ENCODE measurements at places on chromosomes 4 and X. TPM values are rescaled to one million over a fixed set of nuclear protein-coding genes. Genes with fewer than 3 reads are reported as not detected.

The NDST4 gene
- polyA plus RNA-seq, result 0.94 TPM

- no peak for DNase-seq
Measured at GRCh38 chr4:93451954-93452353, 376.6 kb upstream of the ATOH1 start.

DNA sequence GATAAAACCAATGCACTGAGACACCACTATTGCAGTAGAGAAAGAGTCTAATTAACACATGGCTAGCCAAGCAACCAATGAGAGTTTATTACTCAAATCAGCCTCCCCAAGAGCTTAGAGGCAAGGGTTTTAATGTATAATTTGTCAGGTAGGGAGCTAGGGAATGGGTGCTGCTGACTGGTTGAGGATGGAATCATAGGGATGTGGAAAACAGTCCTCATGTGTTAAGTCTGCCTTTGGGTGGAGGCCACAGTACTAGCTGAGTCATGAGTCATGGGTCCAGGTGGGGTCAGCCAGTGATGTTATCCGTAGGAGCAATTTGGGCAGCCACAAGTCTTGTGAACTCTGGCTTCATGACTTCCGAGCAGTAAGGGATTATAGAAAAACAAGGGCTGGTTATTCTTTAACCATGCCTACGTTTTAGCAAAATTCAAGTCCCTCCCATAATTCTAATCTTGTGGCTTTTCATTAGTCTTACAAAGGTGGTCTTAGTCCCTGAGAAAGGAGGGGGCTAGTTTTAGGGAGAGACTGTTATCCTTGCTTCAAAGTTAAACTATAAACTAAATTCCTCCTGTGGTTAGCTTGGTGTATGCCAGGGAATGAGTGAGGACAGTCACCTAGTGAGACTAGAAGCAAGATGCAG is 25.1 kb upstream of the PLAC8 start:
- no peak for DNase-seq

The FAM149A gene
- polyA plus RNA-seq, result 6.7 TPM

DNA sequence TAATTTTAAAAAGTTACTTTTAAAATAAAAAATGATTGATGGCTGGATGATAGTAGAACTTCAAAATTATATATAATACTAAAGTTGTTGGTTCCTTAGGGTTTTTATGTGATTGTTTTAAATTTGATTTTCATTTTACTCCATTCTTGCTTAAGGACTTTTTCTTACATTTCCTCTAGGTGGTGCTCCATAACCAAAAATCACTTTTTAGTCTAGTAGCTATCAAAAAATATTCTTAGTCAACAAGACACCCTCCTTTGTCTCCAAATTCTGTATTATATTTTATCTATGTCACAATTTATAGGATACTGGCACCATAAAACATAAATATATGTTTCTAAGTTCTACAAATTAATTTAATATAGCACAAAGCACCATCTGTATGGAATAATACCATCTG is 67.2 kb upstream of the BRWD3 start:
- DNase-seq, result peak; percentile 3

DNA sequence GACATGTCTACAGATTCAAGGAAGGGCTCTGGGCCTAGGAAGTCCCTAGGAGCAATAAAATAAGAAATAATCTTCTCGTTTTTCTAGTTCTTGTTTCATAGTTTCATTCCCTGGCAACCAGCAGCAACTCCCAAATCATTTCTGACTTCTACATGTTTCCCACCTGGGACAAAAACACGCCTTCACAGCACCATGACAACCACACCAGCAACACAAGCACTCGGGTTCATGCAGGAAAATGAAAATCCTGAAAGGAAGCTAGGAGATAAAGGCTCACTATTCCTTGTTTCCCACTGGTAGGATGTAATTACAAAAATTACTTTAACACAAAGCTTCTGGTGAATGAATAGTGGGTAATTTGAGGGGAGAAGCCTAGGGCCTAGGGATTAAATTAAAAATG is 158.9 kb downstream of the ADAMTS3 start:
- peak; percentile 38 for DNase-seq

DNA sequence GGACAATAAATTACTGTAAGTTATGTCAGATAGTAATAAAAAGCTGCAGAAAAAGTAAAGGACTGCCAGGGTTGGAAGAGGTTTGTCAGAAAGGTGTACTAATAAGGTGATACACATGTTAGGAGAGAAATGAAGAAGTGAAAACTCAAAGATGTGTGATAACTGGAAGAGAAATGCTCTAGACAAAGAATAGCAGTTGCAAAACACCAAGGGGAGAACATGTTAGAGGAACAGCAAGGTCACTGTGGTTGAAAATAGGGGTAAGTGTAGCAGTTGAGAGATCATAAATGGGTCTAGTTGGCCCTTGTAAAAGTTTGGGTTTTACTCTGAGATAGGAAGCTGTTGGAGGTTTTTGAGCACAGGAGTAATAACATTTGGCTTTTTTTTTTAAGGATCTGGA is 46.9 kb downstream of the HSPA4L start:
- DNase-seq, result no peak

GRCh38 chrX:15674514-15674840 is 9.9 kb upstream of the CLTRN start:
- DNase-seq, result no peak

- no peak for DNase-seq
Measured at GRCh38 chrX:10929747-10930146, 181.4 kb upstream of the HCCS start.

DNA sequence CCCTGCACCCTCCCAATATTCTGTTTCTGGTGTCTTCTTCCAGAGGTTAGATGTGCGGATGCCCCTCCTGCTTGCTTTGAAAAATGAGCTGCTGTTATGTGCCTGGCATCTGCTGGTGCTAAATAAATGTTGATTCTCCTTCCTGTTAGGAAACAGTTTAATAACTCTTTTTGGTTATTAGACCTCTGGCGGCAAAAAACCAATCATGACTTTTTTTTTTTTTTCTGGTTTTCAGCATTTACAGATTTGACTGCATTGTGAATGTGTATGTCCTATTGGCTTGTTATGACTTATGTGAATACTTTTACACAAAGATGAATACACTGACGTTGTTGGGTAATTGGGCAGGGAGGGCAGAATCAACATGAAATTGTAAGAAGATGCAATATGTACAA is 13.6 kb upstream of the TMEM156 start:
- DNase-seq, result no peak

The SHROOM2 gene
- polyA plus RNA-seq, result 1.6 TPM

DNA sequence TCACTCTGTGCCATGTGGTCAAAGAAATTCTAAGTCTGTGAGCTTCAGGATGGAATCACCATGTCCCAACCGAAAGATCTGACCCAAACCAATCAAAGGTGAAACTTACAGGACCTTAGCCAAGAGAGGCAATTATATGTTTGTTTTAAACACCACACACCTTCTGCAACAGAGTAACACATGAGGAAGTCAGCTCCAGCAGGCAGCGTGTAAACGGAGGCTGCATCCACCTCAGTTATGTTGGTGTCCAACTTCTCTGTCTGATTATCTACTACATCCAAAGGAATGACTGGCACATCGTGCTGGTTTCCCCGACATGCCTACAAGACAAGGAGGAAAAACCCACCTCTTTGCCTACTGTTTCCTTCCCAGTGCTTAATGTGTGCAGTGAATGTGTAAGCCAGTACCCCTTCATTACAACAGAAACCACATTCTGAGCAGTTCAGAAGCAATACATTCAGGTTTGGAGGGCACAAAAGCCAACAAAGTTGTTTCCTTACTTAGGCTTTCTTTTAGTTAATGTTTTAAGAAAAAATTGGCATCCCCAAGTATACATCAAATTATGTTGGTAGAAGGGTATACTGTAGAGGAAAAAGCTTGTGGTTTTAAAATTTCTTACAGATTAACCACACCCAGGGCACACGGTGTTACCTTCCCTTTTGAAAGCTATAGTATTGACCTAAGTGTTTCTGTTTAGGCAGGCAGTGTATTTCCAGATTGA is 12.4 kb downstream of the CASP6 start:
- DNase-seq, result no peak

DNA sequence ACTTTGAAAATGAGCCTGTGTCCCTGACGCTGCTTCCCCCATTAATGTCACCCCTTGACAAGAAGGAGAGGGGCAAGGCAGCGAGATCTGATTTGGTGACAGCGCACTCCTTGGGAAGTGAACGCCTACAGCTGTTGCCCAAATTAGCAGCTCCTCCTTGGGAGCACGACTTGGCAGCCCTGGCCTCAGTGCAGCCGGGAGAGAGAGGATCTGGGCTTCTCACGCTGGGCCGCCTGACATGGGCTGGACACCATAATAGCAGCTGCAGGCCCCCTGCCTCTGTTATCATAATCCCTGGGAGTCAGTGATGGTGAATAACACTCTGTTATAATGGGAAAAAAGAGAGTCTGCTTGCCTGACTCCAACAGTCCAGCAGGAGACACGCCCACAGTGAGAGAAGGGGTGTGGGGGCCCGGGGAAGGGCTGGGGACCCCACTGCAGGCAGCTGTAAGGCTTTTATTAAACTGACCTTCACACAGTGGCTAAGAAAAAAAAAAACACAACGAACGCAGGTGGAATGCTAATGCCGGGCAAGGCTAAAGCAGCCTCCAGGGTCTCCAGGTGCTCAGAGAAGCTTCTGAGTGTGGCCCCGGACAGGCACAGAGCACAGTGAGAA is 73.3 kb downstream of the PSAPL1 start:
- DNase-seq, result peak; percentile 83

The TBX22 gene
- not detected for polyA plus RNA-seq

- no peak for DNase-seq
Measured at GRCh38 chr4:169399976-169400767, 129.4 kb upstream of the SH3RF1 start.

DNA sequence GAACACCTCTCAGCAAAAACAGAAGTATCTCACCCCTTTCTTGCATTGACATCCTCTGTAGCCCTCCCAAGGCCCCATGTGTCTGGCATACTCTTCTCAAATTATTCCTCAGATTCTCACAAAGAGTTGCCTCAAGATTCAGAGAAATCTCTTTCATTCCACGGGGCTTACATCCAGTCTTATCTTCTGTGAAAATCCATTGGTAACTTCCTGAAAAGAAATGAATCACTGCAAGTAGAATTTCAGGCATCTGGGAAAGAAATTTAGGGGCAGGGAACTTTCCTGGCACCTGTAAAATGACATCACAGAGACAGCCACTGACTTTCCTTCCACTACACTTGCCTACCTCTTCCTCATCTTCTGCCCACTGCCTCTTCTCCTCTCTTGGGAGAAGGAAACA is 182.5 kb upstream of the ARHGEF9 start:
- DNase-seq, result no peak

The MAOB gene
- 0.73 TPM for polyA plus RNA-seq

The STBD1 gene
- polyA plus RNA-seq, result 44.6 TPM

GRCh38 chr4:23169608-23170311 is 477.0 kb downstream of the GBA3 start:
- DNase-seq, result no peak
